ENCODE measurements at places on chromosomes 2 and 18.

- no peak for DNase-seq
These were observed 62.1 kb downstream of the THNSL2 start for GRCh38 chr2:88232074-88232782.

- DNase-seq: no peak
These were observed 35.0 kb upstream of the PTMA start for GRCh38 chr2:231673348-231673770.

DNA sequence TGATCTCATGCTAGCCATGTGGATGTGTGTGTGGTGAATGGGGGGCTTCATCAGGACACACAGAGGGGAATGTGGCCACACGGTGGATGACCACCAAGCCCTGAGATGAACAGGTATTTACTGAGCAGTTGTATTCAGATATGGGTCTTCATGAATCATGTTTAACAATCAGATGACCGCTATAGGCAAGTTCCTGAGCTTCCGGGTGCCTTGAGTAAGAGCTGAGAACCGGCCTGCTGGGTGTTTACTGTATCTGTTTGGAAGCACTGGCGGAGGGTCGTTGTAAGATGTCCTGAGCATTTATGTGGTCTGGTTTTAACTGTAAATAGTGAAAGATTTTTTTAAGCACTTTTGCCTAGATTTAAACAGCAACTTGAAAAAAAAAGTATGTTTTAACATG is 43.9 kb downstream of the BOLA3 start:
- DNase-seq: no peak

GRCh38 chr2:239444626-239445577 is 44.1 kb upstream of the HDAC4 start:
- no peak for DNase-seq

GRCh38 chr2:82283075-82283474 is 1978.5 kb upstream of the LRRTM1 start:
- no peak for DNase-seq

DNA sequence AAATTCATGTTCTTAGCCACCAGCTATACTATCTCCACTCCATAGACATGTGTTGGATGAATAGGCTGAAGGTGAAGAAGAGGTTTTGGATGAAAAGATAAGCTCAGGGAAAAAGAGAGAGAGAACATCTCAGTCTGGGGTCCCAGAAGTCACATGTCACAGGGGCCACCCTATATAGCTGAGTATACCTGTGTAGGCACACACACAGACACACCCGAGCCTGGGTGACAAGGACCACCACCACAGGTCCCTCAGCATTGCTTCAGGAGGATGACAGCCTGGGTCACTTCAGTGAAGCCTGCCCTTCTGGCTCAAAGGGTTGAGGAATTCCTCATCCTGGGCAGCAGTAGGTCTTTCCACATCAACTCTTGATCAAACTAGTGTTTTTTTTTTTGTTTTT is 56.2 kb downstream of the POLR1A start:
- no peak for DNase-seq

GRCh38 chr2:148953426-148953825 is 78.4 kb downstream of the KIF5C start:
- no peak for DNase-seq

DNA sequence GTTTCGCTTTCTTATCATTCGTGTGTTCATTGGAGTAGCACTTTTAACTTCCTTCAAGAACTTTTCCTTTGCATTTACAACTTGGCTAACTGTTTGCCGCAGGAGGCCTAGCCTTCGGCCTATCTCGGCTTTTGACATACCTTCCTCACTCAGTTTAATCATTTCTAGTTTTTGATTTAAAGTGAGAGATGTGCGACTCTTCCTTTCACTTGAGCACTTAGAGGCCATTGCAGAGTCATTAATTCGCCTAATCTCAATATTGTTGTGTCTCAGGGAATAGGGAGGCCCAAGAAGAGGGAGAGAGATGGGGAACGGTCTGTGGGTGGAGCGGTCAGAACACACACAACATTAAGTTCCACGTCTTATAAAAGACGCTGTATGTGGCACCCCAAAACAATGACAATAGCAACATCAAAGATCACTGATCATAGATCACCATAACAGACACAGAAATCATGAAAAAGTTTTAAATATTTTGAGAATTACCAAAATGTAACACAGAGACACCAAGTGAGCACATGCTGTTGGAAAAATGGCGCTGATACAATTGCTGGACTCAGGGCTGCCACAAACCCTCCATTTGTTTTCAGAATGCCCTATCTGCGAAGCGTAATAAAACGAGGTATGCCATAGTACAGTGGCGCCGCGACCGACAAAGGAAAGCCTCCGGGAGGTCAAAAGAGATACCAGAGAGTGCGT is 553 bp downstream of the TIGD1 start:
- DNase-seq: no peak

- no peak for DNase-seq
These were observed 54.7 kb downstream of the UGGT1 start for GRCh38 chr2:128145651-128146050.

- no peak for DNase-seq
These were observed 226.9 kb upstream of the TNP1 start for GRCh38 chr2:217086718-217087117.

GRCh38 chr2:20931346-20931745 is 108.4 kb upstream of the LDAH start:
- no peak for DNase-seq

DNA sequence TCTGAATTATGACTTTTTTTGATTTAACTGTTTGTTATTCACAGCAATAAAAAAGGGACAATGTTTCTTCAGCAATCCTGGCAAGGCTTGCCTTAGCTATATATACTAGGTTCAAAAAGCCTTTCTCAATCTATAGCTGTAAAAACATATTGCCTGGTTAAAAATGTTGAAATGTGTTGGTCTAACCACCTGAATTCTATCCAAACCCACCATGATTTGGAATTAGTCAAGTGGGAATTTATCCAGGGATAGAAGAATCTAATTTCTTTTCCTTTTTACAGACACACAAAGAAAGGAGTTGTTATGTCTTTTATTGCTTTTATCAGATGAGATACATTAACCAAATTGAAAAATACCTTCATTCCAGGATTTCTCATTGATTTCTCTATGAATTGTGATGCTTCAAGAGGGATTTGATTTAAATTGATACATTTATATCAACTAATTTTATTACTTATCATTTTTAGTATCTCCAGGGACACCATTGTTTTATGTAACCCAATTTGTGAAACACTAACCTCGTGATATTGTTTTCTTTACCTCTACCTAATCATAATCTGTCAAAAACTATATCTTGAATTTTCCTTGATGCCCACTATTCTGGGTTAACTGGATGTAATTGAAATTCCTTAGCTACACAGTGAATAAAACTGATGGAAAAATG is 88.1 kb downstream of the LRP1B start:
- DNase-seq: no peak

DNA sequence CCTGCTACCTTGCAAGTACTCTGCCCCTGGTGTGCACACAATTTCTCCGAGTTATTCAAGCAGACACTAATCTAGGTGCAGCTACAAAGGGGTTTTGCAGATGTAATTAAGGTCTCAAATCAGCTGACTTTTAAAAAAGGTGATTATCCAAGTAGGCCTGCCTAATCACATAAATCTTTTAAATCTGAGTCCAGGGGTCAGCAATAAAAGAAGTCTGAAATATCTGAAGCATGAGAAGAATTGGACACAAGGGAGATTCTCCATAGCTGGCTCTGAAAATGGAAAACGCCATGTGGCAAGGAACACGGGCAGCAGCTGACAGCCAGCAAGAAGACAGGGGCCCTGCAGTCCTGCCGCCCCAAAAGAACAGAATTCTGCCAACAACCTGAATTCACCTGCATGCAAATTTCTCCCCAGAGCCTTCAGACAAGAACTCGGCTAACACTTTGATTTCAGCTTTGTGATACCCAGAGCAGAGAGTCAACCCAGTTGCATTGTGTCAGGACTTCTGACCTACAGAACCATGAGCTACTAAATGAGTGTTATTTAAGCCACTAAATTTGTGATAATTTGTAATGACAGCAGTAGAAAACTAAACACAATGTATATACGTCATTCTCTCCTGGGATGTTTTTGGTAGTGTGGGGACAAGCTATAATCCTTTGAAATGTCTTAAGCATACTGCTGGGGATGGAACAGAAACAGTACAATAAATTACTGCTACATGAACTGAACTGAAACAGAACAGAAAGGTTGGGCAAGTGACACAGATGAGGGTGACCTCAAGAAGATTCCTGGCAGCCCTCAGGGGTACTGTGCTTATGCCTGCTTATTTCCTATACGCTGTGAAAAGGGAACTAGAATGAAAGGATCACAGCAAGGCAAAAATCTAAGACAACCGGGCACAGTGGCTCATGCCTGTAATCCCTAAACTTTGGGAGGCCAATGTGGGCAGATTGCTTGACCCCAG is 3.2 kb downstream of the INO80C start:
- DNase-seq: no peak

- DNase-seq: no peak
These were observed 79.6 kb downstream of the PDE11A start for GRCh38 chr2:177992992-177993391.

DNA sequence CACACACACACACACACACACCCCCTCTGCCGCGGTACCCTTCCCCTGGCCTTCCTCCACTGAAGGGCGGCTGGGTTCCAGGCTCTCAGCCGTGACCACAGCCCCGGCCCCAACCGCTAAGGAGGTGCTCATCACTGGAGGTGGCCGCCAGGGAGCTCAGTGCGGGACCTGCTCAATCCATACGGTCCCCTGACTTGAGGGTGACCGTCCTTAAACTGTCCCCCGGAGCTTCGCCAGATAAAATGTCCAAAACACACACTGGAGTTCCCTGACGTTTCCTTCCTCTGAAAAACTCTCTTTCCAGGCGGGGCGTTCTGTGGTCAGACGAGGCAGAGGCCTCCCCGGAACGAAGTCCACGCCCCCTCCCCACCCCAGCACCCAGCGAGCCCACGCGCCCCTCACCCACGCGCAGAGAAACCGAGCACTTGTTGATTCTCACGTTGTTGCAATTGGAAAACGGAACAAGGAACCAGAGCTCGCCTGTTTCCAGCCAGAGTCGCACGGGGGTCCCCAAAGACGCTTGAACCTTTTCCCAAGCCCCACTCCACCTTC is 1.4 kb downstream of the MBP start:
- DNase-seq: peak; percentile 74

- no peak for DNase-seq
These were observed 72.0 kb downstream of the DOCK10 start for GRCh38 chr2:224970311-224970710.

- no peak for DNase-seq
These were observed 78.1 kb upstream of the YWHAQ start for GRCh38 chr2:9708683-9709538.

GRCh38 chr2:233233618-233234230 is 17.7 kb upstream of the ATG16L1 start:
- no peak for DNase-seq

DNA sequence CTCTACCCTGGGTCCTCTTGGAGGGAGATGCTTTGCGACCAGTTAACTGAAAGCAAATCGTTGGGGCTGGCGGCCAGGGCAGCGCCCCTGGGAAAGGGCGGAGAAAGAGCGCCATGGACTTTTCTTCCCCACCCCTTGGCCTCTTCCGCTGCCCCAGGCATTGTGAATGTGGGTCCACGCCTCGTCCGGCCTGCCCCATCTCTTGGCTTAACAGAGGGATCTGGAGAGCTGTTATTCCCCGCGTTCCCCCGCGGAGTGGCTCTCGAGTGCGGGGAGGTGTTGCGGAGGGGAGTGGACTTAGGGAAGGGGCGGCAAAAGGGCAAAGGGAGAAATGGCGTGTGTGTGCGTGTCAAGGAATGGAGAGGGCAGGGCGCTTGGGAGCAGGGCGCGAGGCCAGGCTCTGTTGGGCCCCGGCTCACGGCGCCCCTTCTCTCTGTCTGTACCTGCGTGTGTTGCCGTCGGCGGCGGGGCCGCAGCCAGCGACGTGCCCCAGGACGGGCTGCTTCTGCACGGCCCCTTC is 6.6 kb downstream of the EMX1 start:
- no peak for DNase-seq

DNA sequence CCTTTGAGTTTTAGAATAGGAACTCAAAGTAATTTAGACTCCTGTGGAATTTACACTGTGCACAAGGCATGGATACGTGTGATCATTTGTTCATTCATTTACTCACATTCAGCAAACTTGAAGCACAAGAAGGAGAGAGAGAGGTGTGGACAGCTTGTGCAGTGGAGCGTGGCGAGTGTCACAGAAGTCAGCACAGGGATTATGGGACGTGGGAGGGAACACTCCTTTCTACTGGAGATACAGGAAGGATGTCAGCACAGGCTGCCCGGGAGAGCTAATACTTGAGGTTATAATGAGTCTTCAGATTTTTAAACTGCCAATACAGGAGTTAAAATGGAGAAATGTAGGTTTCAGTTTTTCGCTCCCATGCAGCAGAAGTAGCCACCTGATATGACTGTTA is 7.0 kb downstream of the FAM228A start:
- DNase-seq: no peak

DNA sequence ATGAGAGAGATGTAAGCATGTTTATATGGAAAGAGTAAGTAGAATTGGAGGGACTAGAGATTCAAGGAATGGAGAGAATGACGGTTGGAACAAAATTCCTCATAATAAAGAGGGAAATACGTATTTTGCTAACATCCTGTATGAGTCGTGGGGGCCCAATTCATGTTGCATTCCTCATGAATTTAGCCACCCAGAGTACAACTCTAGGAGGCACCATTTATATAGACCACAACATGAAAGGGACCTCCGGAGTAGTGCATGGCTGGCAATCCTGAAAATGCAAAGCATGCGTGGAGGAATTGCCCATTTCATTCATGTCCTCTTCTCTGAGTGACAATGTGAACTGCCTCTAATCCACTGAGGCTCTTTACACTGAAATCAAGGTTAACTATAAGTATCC is 168.2 kb downstream of the ZEB2 start:
- no peak for DNase-seq

DNA sequence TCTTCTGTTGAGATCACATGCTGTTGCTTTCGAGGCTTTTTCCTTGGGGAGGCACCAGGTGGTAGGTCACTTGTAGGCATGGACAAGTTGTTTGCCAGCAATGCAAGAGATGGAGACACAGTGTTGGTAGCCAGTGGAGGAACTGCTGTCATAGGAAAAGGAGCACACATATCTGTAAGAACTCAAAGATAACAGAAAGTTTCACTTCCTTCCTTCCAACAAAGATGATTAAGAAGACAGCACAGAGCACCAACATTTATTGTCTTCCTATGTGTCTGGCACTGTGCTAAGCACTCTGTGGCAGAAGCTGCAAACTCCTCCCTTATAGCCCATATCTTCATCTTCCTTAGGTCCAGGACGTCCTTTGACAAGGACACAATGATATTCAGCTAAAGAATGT is 64.5 kb upstream of the AMMECR1L start:
- no peak for DNase-seq

GRCh38 chr2:35443087-35443486 is 912.5 kb upstream of the CRIM1 start:
- DNase-seq: no peak

GRCh38 chr2:162215162-162215561 is 28.1 kb downstream of the FAP start:
- no peak for DNase-seq
